Stimulated activated CD8-positive, alpha-beta memory T cell treated with anti-CD3 and anti-CD28 coated beads, Interleukin-15, amount 100 ng/mL, for 4 hours (primary cell): ENCODE measurements at places on chromosomes 5 and 9.

DNA sequence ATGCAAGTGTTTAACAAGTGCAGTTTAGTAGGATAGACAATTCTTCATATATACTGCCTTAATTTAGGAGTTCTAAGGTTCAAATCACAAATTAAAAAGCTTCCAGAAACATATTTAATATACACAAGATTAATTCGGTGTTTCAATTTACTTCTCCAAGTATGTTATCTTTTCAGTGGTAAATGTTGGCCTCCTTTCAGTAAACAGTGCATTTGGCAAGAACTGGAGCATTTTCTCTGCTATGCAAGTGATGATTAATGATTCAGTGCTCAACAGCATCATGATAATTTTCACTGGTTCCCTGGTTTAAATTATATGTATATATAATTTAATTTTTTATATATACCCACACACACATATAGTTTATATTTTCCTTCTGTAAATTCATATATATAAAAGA, 541.7 kb downstream of the EFNA5 start:
- DNase-seq, result no peak

GRCh38 chr9:79007701-79008483, 563.9 kb upstream of the TLE4 start:
- no peak for DNase-seq

- DNase-seq, result no peak
Measured at GRCh38 chr5:176530983-176531901, 6.0 kb downstream of the RNF44 start.

- DNase-seq, result no peak
Measured at GRCh38 chr9:125609744-125610143, 97.3 kb downstream of the MAPKAP1 start.

DNA sequence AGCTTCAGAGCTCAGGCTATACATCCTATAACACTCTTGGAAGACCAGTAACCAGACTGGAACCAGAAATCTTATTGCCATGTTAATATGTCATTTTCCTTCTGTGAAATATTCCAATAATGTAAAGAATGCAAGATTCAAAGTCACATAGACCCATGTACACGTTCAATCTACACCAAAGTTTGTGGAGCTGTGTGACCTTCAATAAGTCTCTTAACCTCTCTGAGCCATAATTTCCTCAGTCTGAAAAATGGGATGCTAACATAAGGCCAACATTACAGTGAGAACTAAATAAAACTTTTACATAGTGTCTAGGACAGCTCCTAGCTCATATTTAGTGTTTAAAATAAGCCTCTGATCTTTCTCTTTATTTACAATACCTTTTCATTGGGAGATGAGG, 70.4 kb downstream of the ARRDC3 start:
- no peak for DNase-seq

GRCh38 chr9:38067859-38068681, 957 bp downstream of the SHB start:
- DNase-seq, result no peak

DNA sequence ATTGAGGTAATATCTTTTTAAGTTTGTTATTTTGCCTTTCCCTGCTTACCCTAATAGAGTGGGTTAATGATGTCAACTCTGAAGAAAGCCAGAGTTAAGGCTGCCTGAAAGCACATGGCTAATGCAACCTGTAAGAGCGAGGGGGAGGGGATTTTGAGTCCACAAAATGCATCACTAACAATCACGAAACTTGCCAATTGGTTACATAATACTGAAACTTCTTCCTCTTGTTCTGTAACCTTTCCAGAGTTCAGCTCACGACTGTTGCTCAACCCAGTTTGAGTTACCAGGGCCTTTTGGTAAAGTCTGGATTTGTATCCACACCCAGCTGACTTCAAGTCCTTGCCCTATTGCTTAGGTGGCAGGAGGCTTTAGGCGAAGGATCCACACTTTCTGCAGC, 308.8 kb downstream of the EFNA5 start:
- no peak for DNase-seq

DNA sequence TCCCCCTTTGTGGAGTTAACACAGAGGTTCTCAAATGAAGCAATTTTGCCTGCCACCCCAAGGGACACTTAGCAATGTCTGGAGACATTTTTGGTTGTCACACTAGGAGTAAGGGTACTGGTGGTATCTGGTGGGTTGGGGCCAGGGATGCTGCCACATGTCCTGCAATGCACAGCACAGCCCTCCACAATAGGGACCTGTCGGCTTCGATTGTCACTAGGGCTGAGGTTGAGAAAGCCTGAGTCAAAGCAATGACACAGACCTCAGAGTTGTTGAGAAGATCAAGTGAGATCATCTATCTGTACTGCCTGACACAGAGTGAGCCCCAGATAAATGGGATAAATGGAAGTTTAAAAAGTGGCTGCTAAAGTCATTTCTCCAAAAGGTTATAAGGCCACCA, 249.2 kb upstream of the KLF4 start:
- no peak for DNase-seq

DNA sequence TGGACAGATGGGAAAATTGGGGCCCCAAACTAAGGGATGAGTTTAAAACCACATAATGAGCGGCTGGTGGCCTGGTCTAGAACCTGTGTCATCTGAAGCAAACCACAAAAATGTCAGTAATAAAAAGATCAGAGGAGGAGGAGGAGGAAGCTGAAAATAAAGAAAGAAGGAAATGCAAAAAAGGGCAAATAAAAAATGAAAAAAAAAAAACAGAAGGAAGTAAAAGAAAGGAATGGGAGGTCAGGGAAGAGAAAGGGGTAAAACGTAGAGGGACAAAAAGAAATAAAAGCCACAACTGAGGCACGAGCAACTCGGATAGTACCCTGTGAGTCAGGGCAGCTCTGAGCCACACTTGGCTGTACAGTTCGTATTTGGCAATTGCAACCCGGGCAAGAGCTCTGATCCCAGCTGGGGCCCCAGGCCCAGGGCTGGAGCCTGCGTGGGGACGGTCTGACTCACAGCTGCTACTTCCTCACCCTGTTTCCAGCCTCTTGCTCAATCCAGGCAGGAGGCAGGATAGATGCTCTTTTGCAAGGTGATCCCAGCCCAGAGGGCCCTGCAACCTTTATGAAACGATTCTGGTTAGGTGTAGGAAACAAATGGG, 137.9 kb upstream of the TRIM32 start:
- no peak for DNase-seq
